ENCODE measurements at places on chromosomes 6 and 20.

DNA sequence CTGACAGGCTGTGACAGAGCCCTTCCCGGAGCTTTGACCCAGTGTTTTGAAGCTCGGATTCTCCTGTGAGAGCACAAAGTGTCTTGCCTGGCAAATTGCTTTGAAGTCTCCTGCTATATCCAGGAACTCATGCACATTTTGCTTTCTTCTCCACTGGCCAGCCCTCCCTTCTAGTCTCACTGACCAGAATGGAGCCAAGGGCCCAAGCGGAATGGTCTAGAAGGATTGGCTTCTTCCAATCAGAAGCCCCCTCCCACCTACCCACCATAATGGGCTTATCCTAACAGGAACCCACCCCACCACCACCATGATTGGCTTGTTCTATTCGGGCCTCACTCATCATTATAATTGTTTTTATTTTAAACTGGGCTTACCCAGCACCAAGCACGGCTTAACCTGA lies 130.1 kb downstream of the PXDC1 start:
- DNase-seq = no peak

DNA sequence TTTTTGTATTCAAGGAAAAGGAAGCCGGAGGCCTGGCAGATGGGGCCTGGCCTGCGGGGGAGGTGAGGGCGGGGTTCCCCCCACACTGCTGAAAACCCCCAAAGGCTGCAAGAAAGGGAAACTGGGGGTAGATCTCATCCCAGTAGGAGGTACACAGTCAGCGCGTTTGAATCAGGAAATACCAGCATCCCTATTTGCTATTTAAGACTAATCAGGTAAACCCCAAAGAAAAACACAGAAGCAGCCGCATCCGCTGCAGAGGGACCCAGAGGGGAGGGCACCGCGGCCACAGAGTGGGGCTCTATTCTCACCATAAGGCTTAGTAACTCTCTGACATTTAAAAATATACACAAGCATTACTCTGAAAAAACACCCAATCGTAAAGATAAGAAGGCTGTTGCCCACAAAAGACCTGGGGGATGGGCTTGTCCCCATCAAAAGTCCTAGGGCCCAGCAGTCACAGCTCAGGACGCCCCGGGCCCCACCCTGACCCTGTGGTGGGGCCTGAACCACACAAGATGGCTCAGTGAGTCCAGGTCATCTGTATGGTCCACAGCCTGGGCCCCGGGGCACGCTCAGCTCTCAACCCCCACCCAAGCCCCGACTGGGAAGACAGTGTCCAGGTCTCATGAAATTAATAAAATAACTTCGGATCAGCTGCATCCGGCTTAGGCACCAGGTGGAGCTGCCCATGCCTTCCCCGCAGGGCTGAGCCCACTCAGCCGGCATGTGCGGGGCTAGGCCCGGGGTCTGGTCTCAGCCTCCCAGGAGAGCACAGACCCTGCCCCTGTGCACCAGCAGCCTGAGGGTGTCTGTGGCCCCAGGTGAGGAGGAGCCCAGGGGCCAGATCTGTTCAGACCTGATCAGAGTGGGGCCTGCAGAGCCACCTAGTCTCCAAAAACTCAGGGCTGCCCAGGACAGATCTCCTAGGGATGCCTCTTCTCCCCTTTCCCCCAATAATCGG lies 31.0 kb downstream of the KCNQ2 start:
- no peak for DNase-seq

DNA sequence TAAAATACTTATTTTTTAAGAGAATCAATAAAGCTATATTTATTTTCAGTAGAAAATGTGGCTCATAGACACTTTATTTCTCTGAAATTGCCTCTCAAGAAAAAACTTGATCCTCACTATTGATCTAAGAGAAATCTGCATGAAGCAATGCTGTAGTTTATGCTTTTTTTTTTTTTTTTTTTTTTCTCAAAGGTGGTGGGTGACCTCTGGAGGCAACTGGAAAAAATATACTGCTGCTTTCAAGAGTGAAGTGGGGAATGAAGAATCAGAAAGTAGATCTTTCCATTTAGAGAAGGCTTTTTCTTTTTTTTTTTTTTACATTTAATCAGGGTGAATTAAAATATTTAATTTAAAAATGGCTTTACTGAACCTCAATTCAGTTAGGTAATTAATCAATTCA lies 169.3 kb downstream of the SLC16A10 start:
- DNase-seq = no peak

- DNase-seq = no peak
These were observed 23.7 kb downstream of the MOCS3 start for GRCh38 chr20:50982363-50982762.

DNA sequence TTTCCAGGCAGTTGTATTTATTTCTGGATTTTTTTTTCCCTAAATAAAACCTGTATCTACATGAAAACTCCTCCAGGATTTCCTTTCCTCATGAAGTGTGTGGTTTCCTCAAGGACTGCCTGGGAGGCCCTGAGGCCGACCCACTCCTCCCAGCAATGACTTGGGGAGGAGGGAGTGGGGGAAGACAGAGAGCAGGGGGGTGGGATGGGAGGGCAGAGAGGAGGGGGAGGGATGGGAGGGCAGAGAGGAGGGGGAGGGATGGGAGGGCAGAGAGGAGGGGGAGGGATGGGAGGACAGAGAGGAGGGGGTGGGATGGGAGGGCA lies 161.8 kb upstream of the AGPAT4 start:
- DNase-seq = peak; percentile 53

- no peak for DNase-seq
These were observed 189.0 kb downstream of the JARID2 start for GRCh38 chr6:15434823-15435380.

DNA sequence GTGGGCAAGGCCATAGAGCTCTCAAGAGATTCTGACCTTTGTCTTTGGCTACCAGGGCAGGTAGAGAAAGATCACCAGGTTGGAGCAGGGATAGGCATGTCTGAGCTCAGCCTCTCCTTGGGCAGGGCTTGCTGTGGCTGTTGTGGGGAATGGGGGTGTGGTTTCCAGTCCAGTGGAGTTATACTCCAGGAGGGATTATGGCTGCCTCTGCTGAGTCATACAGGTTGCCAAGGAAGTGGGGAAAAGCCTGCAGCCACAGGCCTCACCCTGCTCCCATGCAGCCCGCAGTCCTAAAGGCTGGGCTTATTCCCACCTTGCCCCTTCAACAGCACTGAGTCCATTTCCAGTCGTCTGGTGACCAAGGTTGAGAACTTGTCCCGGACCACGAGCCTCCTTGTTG lies 21.9 kb downstream of the MEP1A start:
- DNase-seq = no peak

DNA sequence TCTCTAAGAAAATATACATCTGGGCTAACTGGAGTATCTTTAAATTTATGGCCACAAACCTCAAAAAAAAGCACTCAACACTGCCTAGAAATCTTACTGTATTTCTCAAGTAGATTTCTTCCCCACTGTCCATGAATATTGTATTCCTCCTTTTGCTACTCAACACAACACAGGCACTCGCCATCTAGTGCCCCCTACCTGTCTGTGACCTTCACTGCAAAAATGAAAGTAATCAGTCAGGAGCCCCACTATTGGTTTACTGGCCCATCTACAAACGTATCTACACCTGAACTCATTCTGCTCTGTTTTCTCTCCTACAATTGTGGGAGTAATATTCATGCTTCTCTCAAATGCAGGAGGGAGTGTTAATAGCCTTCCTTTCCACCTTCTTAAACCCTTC lies 58.3 kb downstream of the LY86 start:
- DNase-seq = no peak

All from fibroblast of skin of abdomen (primary cell).